ENCODE measurements at places on chromosomes 5 and 9.

DNA sequence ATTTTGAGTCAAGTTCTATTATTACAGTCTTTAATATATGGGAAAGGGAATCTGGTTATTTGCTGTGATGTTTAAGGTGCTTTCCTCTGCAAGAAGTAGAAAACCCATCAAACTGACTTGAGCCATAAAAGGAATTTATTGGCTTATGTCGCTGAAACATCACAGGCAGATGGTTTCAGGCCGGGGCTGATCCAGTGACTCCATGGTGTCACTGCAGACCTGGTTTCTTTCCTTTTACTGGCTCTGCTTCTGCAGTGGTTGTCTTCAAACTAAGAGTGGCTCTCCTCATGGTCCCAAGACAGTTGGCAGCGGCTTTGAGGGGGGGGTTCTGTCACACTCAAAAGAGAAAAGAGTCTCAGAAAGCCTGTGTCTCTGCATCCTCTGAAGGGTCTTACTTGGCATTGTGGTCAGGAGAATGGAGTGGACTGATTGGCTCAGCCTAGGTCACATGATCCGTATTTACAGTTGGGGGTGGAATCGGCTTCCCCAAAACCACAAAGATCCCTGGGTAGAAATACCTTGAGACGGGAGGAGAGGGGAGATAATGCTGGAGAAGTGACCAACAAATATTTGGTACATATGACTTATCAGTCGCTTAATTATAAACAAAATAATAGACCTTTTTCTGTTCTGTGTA is 106.3 kb downstream of the DAPK1 start:
- DNase-seq, result no peak

GRCh38 chr5:3613726-3614125 is 18.1 kb downstream of the IRX1 start:
- DNase-seq, result no peak

DNA sequence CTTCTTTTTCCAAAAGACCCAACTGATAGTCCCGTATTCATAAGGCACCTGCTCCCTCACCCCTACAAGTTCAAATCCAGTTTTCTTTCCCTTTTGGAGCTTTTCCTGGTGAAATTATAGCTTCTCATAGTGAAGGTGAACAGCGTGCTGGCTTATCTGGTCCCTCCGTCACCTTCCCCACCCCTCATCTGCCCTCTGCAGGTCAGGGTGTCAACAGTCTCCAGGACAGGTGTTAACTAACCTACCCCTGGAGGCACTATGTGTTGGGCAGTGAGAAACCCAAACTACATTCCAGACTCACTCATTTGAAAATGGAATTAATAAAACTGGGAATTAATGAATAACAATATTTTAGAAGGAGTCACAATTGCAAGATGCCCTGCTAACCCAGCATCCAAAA is 109.0 kb upstream of the TAS2R1 start:
- no peak for DNase-seq

- DNase-seq, result no peak
These were observed 154.8 kb downstream of the SIL1 start for GRCh38 chr5:139043157-139043905.

GRCh38 chr5:17378346-17378997 is 119.6 kb upstream of the TAF11L2 start:
- DNase-seq, result no peak

- DNase-seq, result peak; percentile 50
These were observed 710 bp upstream of the PIP5KL1 start for GRCh38 chr9:127931092-127931881.

GRCh38 chr9:127862075-127863011 is 7.9 kb upstream of the ENG start:
- DNase-seq, result peak; percentile 95

DNA sequence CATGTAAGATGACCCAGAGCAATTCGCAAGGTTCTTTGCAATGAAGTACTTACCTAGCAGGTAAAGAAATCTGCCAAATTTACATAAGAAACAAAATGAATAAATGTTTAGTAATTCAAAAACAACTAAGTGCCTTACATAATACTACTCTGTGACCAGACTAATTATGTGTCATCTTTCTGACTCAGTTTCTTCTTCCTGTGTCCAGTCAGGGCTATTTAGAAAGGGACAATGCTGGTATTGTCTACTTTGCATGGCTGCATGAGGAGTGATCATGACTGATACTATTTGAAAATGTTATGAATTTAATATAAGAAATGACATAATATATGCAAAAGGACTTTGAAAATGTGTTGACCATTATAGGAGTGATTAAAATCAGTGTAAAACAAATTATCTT is 210.0 kb downstream of the TMEM161B start:
- no peak for DNase-seq

DNA sequence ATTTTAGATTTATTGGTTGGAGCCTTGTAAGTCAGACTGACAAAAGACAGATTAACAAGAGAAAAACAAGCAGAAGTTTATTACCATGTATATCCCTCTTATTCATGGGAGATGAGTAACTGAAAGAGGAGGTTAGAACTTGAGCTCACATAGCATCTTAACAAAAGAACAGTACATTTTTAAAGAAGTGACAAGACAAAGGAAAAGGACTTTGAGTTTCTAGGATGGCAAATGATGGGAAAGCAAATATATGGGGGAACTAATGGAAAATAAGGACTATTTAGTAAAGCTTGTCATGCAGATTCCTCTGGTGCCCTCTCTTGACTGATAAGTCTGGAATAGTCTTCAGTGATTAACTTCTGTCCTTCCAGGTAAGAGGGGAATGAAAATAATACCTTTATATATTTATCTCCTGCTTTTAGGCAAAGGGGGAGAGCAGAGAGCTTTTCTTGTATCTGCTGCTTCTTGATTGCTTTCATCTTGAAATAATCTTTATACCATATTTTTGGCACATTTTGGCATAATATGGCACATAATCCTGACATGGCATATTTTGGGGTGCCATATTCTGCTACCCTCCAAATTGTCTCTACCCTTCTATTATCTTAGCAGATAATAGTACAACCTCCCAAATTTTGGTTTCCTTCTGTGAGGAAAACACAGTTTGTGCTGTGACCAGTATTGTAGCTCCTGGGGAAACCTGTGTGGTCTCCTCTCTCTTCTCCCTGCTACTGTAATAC is 206.8 kb downstream of the TMC1 start:
- no peak for DNase-seq

DNA sequence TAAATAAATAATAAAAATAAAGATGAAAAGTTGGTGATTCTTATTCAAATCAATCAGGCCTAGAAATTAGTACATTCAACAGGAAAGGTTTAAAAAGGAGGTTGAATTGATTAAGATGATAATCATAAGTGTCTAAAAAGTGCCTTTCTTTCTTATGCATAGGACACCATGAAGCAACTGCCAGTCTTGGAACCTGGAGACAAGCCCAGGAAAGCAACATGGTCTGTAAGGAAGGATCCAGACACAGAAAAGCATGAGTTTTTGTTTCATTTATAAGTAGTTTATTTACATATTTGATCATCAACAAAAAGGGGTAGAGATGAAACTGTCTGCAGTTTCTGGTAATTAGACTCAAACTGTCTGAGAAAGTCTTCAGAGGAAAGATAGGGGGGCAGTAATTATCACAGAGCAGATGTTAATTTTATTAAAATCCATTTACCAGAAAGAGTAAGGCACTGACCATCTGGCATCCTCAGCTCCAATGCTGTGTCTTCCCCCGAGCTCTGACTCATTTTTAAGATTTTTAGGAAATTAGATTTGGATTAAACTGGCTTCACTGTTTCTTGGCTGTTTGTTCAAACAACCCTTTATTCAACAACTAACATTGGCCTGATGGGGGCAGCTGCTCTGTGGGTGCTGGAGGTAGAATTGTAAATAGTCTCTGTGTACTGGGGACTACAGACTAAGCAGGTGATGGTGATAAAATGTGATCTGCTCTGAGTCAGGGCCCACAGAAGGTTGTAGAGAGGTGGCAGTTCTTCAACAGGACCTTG is 2.7 kb downstream of the RABEPK start:
- no peak for DNase-seq

DNA sequence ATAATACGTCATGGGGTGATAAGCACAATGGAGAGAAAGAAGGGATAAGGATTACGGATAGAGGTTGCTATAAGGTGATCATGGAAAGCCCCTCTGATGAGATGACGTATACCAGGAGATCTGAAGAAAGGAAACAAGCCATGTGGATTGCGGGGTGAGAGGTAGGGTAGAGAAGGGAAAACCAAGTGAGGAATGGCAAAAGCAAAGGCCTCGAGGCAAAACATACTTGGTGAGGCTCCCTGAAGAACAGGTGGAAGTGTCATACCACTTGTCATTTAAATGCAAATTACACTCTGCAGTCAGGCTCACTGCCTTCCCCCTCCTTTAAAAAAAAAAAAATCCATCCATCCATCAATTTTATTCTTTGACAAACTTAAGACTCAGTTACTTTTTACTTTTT is 420.8 kb downstream of the RAB3C start:
- DNase-seq, result no peak

DNA sequence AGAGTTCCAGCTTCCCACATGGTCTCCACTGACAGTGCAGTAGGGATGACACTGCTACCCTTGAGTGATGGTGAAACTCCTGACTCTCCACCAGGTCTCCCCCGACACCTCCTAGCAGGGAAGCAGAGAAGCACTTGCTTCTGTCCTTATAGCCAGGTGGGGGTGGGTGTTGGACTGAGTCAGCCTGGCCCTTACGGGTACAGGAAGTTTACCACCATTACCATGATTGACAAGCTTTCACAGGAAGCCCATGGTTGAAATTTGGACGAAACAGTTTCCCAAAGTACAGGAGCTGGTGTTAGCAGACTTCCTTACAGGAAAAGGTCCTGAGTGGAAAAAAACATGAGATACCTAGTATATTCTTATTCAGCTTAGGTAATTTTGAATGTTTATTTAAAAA is 3.1 kb upstream of the FBXL7 start:
- DNase-seq, result no peak

GRCh38 chr5:9502864-9503263 is 43.0 kb downstream of the SEMA5A start:
- DNase-seq, result no peak

DNA sequence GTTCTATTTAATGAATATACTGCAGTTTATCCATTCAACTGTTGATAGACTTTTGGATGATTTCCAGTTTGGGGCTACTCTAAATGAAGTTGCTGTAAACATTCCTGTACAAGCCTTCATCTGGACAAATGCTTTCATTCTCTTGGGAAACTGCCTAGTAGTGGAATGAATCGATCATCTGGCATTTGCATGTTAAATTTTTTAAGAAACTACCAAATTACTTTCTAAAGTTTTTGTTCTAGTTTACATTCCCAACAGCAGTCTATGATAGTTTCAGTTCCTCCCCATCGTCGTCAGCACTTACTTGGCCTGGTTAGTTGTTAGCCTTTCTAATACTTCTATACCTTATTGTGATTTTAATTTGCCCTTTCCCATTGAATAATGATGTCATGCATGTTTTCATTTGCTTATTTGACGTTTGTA is 306.3 kb downstream of the FER start:
- DNase-seq, result no peak

GRCh38 chr5:127925916-127926315 is 157.7 kb upstream of the SLC12A2 start:
- DNase-seq, result peak; percentile 27

- no peak for DNase-seq
These were observed 170.8 kb upstream of the MSX2 start for GRCh38 chr5:174553556-174553955.

- DNase-seq, result no peak
These were observed 25.9 kb downstream of the STOM start for GRCh38 chr9:121344184-121344583.

- peak; percentile 78 for DNase-seq
These were observed 282.1 kb downstream of the CRB2 start for GRCh38 chr9:123637945-123638634.

DNA sequence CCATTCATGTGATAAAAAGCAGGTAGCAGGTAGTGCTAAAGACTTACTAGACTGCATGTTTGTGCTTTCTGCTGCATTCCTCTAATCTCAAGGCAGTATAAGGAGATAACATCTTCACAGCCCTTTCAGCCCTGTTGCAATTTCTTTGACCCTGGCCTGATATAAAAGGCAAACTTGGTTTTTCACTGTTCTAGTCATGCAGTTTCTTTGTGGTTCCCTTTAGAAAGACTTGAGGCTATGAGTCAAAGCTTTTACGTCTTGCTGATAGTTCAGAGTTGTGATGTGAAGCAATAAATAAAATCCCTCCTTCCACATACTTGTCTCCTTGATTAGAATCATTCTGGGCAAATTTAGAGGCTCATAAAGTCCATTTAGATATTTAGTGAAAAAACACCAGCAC is 88.6 kb upstream of the CDKN2B start:
- no peak for DNase-seq

GRCh38 chr5:146426853-146427618 is 20.1 kb upstream of the TCERG1 start:
- DNase-seq, result peak; percentile 58

DNA sequence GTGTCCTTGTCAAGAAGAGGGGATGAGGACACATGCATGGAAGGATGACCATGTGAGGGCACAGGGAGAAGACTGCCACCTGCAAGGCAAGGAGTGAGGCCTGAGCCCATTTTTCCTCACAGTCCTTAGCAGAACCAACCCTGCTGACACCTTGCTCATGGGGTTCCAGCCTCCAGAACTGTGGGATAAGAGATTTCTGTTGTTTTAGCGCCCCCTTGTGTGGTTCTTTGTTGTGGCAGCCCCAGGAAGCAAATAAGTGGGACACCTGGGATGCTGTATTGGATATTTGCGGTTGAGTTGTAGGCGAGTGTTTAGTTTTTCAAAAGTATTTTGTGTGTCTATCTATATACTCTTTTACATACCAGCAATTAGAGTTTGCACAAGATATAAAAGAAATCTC is 206.4 kb downstream of the NXNL2 start:
- peak; percentile 55 for DNase-seq

GRCh38 chr9:128456613-128457061 is 831 bp downstream of the ODF2 start:
- peak; percentile 78 for DNase-seq

GRCh38 chr9:104858271-104858670 is 69.7 kb downstream of the ABCA1 start:
- DNase-seq, result no peak

- DNase-seq, result peak; percentile 22
These were observed 25.3 kb downstream of the AP3B1 start for GRCh38 chr5:78269088-78269703.

DNA sequence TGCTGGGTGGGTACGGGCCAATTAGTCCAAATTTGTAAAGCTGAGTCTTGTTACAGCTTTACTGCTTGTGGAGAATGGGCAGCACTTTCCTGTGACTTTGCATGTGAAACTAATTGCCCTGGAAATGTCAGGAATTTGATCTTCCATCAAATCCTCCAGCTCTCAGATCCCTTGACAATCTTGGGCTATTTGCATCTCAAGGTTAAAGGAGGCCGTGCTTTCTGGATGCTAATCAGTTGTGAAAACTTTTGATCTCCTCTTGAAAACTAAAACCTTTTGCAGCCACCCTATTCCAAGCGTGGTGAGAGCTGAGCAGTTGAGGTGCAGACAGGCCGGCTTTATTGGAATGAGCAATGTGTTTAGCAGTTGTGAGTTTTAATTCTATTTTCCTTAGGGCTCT is 68.0 kb upstream of the CLINT1 start:
- DNase-seq, result no peak

DNA sequence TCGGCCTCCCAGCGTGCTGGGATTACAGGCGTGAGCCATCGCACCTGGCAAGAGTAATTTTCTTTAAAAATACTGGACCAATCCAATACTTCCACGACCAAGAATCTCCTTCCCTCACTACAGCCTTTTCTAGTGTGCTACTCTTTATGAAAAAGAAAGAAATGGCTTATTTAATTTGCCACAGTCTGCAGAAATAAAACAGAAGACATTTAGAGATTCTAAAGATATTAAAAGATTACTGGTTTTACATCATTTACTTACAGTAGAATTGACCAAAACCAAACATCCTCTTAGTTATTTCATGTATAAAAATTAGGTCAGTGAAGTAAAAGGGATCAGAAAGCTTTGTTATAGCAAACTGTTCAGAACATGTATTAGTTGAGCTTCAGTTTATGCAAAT is 679.6 kb downstream of the MAT2B start:
- DNase-seq, result no peak
